Heart left ventricle (tissue), 16 donors: ENCODE measurements at places on chromosomes 6 and 20.

- H3K27ac ChIP-seq = no peak overlapping the region
- H3K27me3 ChIP-seq = no peaks in the 10 kb centered on the region
- DNase-seq = no peak
- H3K4me3 ChIP-seq = no peak overlapping the region
Measured at GRCh38 chr6:152418551-152418950, 218.6 kb downstream of the SYNE1 start.

- H3K4me1 ChIP-seq = no peaks in the 10 kb centered on the region
- DNase-seq = no peak
- no peak overlapping the region for H3K4me3 ChIP-seq
Measured at GRCh38 chr6:3618642-3619041, 132.9 kb downstream of the PXDC1 start.

GRCh38 chr20:12040261-12040660 lies 122.6 kb downstream of the BTBD3 start:
- no peak overlapping the region for H3K4me3 ChIP-seq
- no peaks in the 10 kb centered on the region for H3K36me3 ChIP-seq
- no peaks in the 10 kb centered on the region for H3K4me1 ChIP-seq

DNA sequence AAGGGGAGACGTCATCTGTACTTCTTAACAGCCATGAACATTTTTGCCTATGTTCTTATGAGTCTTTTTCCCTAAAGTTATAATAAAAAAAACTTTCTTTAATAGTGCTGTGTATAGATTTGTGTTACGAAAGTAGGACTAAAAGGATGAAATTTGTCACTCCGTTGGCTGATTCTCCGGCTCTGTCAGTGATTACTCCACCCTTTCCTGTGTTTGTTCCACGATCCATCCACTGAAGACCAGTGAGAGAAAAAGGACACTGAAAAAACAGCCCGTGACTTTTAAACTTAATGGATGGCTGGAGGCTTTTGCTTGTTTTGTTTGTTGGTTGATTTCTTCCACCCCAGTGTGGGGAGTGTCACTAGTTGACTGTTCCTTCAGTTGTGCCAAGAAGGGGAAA lies 232.0 kb upstream of the NOX3 start:
- H3K27me3 ChIP-seq = no peaks in the 10 kb centered on the region
- DNase-seq = no peak
- no peaks in the 10 kb centered on the region for H3K4me1 ChIP-seq
- H3K4me3 ChIP-seq = no peak overlapping the region
- H3K36me3 ChIP-seq = no peaks in the 10 kb centered on the region
- H3K27ac ChIP-seq = no peak overlapping the region

GRCh38 chr6:137767911-137768690 lies 99.0 kb upstream of the TNFAIP3 start:
- no peak for DNase-seq
- no peaks in the 10 kb centered on the region for H3K4me1 ChIP-seq
- no peak overlapping the region for H3K4me3 ChIP-seq

GRCh38 chr6:164183556-164184123 lies 769.1 kb downstream of the QKI start:
- H3K27ac ChIP-seq = no peak overlapping the region
- H3K4me1 ChIP-seq = no peaks in the 10 kb centered on the region
- H3K36me3 ChIP-seq = no peaks in the 10 kb centered on the region
- no peak overlapping the region for H3K4me3 ChIP-seq

- H3K27me3 ChIP-seq = no peaks in the 10 kb centered on the region
- DNase-seq = no peak
- H3K4me3 ChIP-seq = no peak overlapping the region
- no peaks in the 10 kb centered on the region for H3K36me3 ChIP-seq
Measured at GRCh38 chr6:127206531-127207095, 60.1 kb upstream of the RNF146 start.

DNA sequence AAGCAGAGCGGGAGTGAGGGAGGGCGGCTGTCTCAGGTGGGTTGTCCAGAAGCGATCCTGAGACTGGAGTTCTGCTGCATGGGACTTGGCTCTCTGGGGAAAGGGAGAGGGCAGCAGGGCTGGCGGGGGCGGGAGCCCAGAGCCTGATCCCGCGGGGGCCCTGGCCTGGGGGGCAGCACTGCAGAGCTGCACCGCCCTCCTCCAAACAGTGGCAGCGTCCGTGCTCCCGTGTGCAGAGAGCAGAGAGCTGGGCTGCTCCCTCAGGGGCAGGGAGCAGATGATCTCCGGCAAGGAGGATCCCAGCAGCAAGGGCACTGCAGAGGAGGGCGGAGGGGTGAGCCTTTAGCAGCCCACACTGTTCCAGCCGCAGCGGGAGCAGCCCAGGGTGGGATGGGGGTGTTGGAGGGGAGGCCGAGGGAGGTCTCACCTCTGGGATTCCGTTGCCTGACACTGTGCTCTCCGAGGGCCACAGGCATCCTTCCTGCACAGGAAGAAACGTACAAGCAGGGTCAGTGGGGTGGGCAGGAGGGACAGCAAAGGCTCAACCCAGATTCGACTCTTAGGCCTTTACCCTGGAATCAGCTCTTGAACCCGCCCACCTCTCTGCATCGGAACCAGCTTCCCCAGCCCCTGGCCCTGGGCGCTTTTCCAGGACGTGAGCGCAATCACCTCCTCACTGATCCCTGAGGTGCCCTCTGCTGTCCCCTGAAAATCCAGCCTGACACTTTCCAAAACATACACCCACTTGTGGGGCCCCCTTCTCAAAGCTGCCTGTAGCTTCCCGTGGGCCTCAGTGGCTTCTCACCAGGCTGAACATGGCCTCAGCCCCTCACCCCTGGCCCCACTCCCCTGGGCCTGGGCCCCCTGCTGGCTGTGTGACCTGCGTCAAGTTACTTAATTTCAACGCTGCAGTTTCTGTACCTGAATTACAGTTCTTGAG lies 32.6 kb upstream of the ZBP1 start:
- peaks cover 38% of the 10 kb centered on the region for H3K36me3 ChIP-seq
- H3K27ac ChIP-seq = no peak overlapping the region
- no peaks in the 10 kb centered on the region for H3K27me3 ChIP-seq
- DNase-seq = no peak
